NCI-H1092 (cell line): ENCODE measurements at places on chromosomes 4 and X.

DNA sequence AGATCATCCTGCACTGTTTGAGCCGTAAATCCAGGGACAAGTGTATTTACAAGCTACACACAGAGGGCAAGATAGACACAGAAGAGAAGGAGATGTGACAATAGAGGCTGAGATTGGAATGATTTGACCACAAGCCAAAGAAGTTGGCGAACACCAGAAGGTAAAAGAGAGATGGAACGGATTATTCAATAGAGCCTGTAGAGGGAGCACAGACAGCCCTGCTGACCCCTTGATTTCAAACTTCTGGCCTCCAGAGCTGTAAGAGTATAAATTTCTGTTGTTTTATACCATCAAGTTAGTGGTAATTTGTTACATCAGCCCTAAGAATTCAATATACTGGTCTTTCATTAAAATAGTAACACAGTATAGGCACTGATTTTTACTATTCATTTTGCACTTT lies 447.8 kb downstream of the FAT4 start:
- no peak for DNase-seq

GRCh38 chr4:67576538-67576937 lies 18.0 kb downstream of the STAP1 start:
- DNase-seq, result no peak

DNA sequence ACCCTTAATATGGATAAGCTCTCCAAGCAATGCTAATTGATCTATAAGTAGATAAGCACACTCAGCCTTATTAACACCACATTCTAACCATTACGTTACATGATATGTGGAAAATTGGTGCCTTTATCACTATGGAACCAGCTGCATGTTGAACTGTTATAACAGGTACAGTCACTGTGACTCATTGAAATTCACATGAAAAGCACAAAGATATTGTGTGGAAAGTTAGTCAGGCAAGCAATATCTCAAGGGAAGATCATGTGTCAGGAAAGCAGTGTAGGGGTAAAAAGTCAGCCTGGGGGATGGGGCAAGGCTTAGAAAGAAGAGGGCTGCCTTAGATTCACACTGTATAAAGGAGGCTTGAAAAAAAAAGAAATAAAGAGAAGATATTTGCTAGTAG lies 313.7 kb upstream of the SMIM31 start:
- DNase-seq, result no peak

GRCh38 chr4:169313732-169314131 lies 43.0 kb upstream of the SH3RF1 start:
- no peak for DNase-seq

- DNase-seq, result no peak
Measured at GRCh38 chrX:350148-350533, 31.5 kb upstream of the GTPBP6 start.

DNA sequence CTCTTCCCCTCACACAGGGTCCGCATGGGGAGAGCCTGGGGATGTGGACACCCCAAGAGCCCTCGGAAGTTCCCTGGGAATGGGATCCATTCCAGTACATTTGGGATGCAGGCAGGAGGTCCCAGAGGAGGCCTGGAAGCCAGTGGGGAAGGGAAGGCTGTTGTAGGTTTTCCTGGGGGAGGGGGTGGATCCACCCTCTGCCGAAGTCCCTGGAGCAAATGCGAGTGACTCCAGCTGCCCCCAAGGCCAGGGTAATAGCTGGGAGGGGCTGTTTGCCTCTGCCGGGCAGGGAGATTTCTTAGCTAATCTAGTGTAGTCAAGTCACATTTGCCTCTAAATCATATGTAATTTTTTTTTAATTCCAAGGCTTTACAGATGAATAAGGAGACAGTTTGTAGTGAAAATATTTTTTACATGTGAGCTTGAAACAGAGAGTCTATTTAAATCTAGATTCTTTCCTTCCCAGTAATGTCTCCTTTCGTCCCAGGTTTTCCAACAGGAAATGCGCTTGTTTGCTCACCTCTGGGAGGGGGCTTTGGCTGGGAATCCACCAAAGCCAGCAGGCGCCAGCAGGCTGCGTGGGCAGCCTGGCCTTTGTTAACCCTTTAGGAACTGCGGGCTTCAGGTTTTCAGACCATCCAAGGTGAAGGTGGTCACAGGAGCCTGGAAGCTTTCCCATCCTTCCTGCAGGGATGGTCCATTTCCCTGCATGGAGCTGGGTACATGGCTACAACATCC lies 26.8 kb downstream of the SH3TC1 start:
- DNase-seq, result peak; percentile 84

GRCh38 chr4:162164906-162165510 lies 1.2 kb upstream of the FSTL5 start:
- DNase-seq, result no peak

- DNase-seq, result no peak
Measured at GRCh38 chrX:120299928-120300327, 11.3 kb downstream of the TMEM255A start.

- no peak for DNase-seq
Measured at GRCh38 chr4:90165883-90166282, 38.7 kb downstream of the CCSER1 start.

GRCh38 chr4:79148369-79148768 lies 177.5 kb downstream of the NAA11 start:
- no peak for DNase-seq

GRCh38 chr4:172826346-172826745 lies 342.3 kb upstream of the GALNT7 start:
- no peak for DNase-seq

- DNase-seq, result no peak
Measured at GRCh38 chr4:104866809-104867208, 279.9 kb upstream of the TET2 start.

- no peak for DNase-seq
Measured at GRCh38 chrX:87664381-87664780, 146.8 kb downstream of the KLHL4 start.

DNA sequence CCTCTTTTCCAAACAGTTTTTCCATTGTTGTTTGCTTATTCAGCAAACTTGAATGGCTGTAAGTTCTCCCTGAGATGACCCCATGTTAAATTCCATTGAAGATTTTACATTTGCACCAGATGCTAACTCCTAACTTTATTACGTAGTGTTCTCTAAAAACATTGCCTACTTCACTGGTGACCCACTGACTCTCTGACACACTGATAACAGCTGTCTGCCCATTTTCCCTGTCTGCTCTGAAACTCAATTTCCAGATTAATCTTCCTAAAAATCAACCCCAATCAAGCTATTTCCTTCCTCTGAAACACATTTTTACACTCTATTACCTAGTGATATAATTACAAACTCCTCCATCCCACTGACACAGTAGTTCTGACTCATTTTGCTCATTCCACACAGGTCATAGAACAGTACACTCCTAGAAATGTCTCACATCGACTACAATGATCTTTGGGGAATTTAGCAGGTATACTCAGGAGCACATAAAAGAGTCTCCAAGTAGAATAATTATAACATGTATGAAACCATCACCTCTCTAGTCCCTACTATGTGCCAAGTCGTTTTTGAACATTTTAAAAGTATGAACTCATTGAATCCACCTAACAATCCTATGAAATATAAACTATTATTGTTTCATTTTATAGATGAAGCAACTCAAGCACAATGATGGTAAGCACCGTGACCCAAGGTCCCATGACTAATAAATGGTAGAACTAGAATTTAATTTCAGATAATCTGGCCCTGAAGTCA lies 210.9 kb downstream of the SLIT2 start:
- no peak for DNase-seq

- no peak for DNase-seq
Measured at GRCh38 chr4:8383451-8384160, 56.9 kb downstream of the ACOX3 start.

DNA sequence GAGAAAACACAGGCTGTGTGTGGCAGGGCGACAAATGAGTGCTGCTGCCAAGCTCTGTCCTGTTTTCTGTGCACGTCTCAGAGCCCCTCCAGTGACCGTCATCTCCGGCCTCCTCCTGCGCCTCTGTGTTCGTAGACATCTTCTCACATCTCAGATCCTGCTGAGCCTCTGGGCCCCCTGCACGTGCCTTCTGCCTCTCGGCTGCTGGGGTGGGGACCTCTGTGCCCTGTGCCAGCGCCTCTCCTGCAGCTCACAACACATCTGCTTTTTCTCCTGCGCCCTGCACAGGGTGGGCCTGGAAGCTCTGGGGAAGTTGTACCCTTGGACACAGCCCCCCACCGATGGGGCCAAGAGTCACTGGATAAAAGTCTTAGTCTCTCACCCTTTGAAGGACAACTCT lies 2.4 kb upstream of the CTAG2 start:
- DNase-seq, result no peak

GRCh38 chr4:5465529-5465928 lies 242.8 kb downstream of the EVC2 start:
- DNase-seq, result no peak
